ENCODE measurements at places on chromosomes 2 and 18.

DNA sequence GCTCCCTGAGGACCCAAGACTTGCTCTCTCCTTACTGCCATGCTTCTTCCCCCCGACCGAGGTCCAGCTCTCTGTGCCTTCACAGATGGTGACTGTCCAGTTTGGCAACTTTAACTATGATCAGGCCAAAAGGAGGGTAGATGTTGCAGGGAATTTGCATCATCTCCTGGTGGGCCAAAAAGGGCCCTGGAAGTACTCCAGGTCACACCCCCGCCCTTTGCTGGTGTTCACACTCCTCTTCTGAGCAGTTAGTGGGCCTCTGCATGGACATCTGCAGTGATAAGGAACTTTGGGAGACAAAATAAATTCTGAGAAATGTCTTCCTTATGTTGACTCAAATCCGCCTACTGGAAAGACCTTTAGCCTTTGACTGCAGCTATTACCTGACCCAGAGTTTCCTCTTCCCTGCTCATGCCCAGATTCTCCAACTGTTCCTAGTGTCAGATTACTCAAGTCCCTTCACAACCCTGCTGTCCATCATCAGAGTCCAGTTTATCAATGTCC, 234.4 kb downstream of the LOXHD1 start:
- no peak for DNase-seq

- peak; percentile 27 for DNase-seq
Observed at GRCh38 chr2:231680992-231681852, 27.1 kb upstream of the PTMA start.

DNA sequence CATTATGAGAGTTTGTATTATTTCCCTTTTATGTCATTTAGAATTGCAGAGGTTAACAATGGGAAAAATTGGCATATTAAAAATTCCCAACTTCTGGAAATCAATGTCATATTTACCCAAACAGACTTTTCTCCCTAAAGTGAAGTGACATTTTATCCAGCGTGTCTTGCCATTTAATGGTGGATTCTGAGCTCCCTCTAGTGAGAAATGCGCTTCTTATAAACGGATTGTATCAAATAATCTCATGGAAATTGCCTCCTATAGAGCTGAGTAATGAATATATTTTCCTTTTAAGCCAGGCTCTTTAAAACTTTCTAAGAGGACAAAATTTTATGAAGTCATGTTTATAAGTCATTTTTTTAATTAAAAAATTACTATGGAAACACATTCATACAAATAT, 5.7 kb upstream of the GCFC2 start:
- no peak for DNase-seq

DNA sequence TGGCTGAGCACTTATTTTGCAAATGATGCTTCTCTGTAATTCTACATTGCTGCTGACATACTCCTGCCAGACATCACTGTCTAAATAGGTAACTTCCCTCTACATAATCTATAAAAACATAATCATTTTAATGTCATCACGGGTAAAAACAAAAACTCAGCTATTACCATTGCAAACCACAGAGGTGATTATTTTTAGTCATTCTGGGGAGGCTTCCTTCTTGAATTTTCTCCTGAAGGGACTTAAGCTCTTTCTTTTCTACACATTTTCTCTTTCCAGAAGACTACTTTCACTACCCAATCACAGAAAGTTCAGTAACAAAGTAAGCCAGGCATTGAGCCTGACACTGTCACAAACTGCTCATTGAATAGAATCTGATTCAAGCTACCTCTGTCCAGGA, 40.4 kb upstream of the NFU1 start:
- no peak for DNase-seq

- DNase-seq = no peak
Observed at GRCh38 chr2:60560734-60561644, 7.5 kb upstream of the BCL11A start.

GRCh38 chr18:34121200-34121721, 103.5 kb downstream of the NOL4 start:
- DNase-seq = no peak

DNA sequence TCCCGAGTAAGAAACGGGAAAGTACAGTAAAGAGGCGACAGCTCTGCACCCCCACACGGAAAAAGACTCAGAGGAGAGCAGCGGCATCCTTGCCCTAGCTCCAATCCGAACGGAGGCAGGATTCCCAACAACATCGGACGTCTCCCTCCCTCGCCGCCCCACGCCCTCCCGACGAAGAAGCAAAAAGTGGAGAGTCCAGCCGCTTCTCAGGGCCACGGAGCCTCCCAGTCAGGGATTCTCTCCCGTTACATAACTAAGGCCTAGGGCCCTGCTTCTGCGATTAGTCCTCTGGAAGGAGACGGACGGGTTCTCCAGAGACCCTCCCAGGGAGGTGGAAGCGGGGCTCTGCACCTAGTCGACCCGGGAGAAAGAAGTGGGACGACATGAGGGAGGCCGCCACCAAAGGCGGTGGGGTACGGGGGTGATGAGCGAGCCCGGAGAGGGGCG, 587 bp downstream of the SUMO1 start:
- no peak for DNase-seq

DNA sequence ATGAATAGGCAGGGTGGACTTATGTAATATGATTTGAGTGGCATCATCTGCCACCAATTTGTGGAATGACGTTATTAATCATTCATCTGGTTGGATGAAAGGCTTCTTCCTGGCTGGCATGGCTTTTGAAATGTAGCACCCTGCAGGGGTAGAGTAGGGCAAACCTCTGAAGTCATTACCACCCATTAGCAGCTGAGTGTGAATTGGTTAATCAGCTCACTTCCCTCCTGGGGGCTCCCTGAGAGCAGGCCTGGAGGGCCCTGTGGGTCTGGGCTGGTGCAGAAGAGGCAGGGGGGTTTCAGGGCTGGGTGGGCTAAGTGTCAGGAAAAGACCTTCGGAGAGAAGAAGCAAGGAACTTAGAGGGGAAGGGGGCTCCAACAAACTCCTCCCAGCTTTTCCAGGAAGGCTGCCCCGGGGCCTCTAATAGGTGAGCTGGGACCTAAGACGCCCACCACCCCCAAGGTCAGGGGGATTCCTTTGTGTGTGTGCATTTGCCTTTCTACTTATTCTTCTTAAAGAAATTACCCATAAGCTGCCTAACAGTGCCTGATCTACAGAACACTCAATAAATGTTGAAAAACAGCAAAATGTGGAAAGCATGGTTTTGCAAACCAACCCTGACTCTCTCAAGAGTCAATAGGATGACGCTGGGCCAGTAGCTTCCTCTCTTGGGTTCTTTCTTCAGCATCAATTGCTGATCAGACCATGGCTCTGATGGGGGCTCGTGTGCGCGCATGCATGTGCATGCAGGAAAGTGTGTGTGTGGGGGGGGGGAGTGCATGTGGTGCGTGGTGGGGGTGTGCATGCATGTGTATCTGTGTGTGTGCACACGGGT, 49.7 kb upstream of the ZNF516 start:
- no peak for DNase-seq

- no peak for DNase-seq
Observed at GRCh38 chr18:55432307-55433040, 155.5 kb downstream of the TCF4 start.

- peak; percentile 43 for DNase-seq
Observed at GRCh38 chr2:176553685-176554100, 284.5 kb downstream of the MTX2 start.

GRCh38 chr2:191959209-191959608, 112.3 kb upstream of the CAVIN2 start:
- no peak for DNase-seq

DNA sequence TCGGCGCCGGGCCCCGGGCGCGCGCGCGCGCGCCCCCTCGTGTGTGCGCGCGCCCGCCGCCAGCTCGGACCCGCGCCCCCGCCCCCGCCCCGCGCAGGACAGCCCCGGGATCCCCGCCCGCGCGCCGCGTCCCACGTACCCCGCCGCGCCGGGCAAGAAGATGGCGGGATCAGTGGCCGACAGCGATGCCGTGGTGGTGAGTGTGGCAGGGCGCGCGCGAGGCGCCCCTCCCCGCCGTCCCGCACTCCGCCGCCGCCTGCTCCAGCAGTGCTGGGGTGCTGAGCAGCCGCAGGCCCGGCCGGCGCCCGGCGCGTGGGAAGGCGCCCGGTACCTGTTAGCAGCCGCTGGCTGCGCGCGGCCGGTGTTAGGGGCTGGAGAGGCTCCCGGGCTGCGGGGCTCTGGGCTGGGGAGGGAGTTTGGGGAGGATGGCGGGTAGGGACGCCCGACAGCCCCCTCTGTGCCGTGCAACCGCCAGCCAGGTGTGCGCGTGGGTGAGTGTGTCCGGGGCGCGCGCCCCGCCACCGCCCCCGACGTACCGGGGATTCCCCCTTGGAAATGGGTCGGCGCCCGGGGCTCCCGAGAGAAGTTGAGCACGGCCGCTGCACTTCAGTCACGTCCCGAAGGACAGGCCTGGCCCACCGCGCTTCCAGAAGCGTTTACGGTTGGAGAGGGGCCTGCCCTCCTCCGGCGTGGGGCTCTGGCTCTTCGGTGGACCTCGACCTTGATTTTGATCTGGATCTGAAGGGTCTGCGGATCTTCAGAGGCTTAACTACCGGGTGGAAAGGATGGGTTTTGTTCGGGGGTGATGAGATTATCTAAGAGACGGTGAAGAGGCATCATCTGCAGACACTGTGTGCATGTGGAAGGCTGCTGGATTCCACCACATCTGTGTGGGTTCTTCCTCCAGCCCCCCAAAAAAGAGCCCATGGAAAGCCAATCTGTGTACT, 697 bp downstream of the LGALSL start:
- no peak for DNase-seq

DNA sequence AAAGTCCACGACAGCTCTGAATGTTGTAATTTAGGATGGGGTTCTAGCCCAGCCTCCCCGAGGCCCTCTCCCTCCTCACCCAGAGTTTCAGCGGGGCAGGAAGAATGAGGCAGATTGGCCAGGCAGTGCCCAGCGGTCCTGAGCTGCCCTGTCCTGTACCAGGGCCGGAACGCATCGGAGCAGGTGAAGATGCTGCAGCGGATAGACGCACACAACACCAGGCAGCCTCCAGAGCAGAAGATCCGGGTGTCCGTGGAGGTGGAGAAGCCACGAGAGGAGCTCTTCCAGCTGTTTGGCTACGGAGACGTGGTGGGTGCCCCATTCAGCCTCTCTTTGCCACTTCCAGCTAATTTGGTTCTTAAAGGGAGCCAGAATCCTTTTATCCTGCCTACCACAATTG, 10.8 kb downstream of the KHK start:
- no peak for DNase-seq

DNA sequence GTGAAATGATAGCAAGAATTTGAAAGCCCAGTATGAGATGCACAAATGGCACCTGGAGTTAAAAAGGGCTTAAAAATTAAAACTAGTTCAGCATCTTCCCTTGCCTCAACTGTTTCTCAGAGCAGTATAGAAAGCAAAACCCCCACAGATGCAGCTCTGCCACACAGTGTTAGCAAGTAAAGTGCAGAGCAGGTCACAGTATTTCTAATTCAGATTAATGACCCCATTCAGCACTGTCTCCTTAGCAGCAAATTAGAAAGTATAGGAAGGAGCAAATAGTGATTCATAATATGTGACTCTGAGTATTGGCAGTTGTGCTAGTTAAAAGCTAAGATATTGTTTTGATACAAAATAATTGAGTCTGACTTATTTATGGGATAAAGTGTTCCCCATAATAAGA, 73.8 kb upstream of the CCDC85A start:
- no peak for DNase-seq

DNA sequence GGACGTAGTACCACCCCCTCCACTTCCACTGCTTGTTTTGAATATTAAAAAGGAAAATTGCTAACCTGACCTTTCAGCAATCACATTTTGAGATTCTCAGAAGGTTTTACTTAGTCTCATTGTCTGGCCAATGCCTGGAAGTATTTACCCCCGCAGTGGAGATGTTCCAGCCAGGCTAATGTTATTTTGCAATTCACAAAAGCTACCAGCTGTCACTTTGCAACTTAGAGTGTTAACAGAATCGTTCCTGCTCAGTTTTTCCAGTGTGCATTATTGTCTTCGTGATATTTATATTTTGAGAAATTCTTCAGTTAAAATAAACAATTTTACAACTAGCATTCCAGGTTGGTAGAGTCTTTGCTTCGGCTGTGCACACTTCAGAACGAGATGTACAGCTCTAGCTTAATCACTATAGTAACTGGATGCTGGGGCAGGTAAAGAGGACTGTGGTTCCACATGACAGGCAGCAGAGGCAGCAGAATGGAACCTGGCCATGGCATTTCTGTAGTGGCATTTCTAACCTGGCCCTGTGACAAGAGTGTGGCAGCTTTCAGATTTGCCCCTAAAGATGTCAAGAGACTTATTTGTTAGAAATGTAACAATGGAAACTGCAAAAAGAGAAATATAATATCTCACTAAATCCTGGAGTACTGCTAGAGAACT, 85.1 kb downstream of the DTNA start:
- DNase-seq = no peak

GRCh38 chr18:55998801-55999385, 410.9 kb upstream of the TCF4 start:
- DNase-seq = no peak

- no peak for DNase-seq
Observed at GRCh38 chr2:120239488-120240287, 13.0 kb upstream of the RALB start.

- DNase-seq = no peak
Observed at GRCh38 chr2:181894381-181894780, 2.9 kb downstream of the ITPRID2 start.

GRCh38 chr2:221241072-221241471, 331.0 kb downstream of the EPHA4 start:
- no peak for DNase-seq

- DNase-seq = no peak
Observed at GRCh38 chr2:233303252-233303651, 4.4 kb upstream of the SAG start.

DNA sequence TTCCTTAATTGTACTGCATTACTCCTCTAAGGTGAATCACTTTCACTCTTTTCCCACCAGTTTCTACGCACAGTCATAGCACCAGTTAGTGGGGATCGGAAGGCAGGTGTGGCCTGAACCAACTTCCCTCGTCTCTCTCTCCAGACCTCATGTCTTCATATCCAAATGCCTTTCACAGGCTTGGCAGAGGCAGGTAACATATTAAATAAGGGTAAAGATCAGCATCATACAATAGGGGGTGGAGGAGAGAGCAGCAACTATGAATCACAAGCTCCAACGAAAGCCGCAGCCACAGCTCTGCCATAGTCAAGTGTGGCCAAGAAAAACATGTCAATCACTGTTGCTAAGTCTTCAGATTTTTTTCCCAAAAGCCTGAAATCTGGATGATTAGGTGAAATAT, 40.3 kb downstream of the AP1S3 start:
- no peak for DNase-seq

GRCh38 chr2:234444893-234445292, 52.0 kb downstream of the ARL4C start:
- DNase-seq = no peak

DNA sequence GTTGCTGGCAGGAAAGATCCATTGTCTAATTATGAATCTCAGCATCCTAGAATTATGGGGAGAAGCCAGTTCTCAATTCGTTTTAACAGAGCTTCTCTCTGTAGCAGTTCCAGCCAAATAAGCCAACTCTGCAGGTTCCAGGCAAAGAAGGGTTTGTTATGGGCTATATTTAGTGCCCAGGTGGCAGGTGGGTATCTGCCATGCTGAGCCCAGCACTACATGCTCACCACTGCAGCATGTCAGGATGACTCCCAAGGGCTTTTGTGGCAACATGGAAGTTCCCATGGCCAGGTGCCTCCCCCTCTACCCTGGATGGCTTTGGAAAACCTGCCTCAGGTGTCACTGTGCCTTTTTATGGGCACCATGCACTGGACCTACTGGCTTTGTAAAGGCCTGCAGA, 137.7 kb upstream of the MSH6 start:
- no peak for DNase-seq

- peak; percentile 58 for DNase-seq
Observed at GRCh38 chr2:37858400-37858711, 66.7 kb upstream of the RMDN2 start.

GRCh38 chr2:164697688-164698461, 76.6 kb upstream of the GRB14 start:
- no peak for DNase-seq

- no peak for DNase-seq
Observed at GRCh38 chr2:74206180-74206688, 7.8 kb downstream of the MTHFD2 start.
